ENCODE measurements at places on chromosomes 3 and 15.

- DNase-seq, result no peak
These were observed 41.7 kb downstream of the RAB27A start for GRCh38 chr15:55247766-55248427.

GRCh38 chr3:161414907-161415306 is 43.6 kb upstream of the SPTSSB start:
- no peak for DNase-seq

DNA sequence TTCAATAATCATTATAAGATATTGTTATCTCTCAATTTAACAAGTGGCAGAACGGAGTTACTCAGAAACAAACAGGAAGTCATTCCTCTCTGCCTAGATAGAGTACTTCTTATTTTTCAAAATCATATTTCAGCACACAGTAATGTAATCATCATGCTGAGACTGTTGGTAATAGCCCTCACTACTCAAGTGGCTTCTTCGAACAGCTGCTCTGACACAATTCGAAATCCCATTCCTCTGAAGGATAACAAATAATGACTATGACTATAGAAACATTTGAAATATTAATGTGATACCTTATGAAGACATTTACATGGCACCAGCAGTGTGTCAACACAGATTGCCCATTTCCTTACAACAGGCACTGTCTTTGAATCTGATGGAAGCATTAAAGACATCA is 1249.8 kb downstream of the NSUN3 start:
- no peak for DNase-seq

DNA sequence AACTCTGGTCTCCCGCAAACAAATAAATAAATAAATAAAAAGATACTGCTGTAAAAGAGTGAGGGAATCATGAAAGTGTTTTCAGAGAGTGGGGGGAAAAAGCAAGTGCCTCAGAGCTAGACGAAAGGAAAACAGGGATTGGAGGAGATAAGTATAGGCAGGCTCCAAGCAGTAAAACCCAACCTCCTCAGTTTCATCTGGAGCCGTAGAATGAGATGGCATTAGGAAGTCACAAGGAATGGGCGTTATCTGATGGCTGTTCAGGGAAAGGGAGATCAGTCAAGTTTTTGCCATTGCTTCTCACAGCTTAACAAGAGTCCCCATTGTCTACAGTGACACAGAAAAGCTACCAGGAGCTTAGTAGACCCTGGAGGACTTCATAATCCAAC is 451.5 kb upstream of the PPP2R3A start:
- DNase-seq, result peak; percentile 0

GRCh38 chr15:52682200-52682599 is 3.0 kb upstream of the ATOSA start:
- no peak for DNase-seq

- DNase-seq, result no peak
These were observed 471.0 kb downstream of the ZPLD1 start for GRCh38 chr3:102905811-102906210.

- DNase-seq, result peak; percentile 8
These were observed 98.6 kb upstream of the C15orf61 start for GRCh38 chr15:67422296-67422695.
